ENCODE measurements at places on chromosomes 11 and 22. TPM values are rescaled to one million over a fixed set of nuclear protein-coding genes. Genes with fewer than 3 reads are reported as not detected.

DNA sequence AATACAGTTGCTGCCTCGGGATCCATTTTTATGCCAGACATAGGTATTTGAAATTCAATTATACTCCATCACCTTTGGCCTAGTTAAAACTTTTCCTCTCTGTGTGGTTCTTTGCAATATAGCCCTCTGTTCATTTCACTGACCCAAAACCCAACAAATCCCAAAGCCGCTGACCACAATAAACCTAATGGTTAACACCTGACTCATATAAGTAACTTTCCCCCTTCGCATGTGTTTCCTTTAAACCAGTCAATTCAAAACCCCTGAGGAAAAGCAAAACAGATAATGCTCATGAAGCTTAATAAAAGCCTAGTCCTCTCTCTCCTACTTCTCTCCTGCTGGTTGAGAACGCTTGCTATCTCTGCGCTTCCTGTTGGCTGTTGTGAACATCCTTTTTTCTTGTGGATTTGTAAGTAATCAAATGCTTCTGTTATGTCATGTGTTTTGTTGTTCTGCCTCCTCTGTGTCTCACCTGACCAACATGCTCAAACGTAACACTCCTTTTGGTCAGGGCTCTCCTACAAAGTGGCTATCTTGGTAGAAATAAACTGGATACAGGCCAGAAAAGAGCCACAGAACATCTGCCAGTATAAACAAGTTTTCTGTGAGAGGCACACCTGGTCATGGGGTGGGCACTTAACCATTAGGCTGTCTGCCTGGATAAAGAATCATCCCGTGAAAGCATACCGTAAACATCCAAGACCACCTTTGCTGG, 652.6 kb downstream of the METTL15 start:
- no peak for DNase-seq

DNA sequence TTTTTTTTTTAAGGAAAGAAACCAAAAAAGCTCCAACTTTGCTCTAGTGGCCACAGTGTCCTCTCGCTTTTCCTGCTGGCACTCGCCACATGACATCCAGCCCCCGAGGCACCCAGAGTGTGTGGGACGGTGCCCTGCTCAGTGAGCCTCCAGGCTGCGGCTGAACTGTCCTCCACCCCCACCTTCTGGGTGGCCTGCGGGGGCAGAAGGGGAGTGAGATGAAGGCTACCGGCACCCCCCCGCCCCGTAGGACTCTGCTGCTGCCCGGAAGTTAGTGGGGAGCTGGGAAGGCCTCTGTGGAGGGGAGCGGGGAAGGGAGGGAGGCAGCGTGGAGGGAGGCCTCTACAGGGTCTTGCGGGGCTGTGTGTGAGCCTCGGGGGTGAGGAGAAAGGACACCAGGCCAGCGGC, 264.4 kb downstream of the CTTN start:
- DNase-seq: peak; percentile 43

Gene SLC22A6
- total RNA-seq: not detected

Gene RIMBP3C
- 0.22 TPM for total RNA-seq

DNA sequence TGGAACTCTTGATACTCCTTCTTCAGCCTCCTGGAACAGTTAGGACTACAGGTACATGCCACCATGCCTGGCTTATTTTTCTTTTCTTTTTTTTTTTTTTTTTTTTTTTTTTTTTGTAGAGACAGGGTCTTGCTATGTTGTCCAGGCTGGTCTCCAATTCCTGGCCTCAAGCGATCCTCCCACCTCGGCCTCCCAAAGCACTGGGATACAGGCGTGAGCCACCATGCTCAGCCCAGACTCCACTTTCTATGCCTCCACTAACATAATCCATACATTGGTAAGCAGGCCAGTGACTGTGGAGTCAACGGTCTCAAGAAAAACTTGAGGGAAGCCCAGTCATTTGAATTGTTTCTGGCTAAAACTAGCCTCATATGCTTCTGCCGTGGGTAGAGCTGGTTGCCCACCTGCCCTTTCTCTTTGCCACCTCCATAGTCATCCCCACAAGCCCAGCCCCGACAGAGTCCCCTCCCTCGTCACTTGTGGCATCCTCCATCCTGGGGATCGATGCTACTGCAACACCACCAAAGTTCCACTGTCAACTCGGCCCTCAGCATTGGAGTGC, 2.4 kb downstream of the SCN2B start:
- DNase-seq: no peak

Gene UBASH3B
- 8.0 TPM for total RNA-seq

- no peak for DNase-seq
Measured at GRCh38 chr11:112057170-112057569, 16.6 kb downstream of the PIH1D2 start.

DNA sequence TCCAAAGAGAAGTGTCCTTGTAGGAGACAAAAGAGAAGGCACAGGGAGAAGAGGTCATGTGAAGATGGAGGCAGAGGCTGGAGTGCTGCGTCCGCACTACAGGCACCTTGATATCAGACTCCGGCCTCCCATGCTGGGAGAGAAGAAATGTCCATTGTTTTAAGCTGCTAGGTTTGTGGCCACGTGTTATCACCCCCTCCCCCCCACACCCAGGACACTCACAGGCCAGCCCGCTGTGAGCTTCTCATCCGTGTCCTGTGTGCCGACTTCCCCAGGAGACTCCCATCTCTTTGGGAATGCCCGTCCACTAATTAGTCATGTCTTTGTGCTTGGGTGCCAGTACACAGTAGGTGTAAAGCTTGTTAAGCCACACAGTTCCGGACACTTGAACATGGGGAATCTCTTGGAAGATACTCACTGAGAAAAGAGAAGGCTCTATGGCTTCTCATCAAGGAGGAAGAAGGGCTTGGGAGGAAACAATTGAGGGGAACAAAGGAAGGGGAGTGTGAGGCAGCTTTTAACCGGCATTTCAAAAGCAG, 1234.7 kb downstream of the TBC1D22A start:
- DNase-seq: no peak

GRCh38 chr11:36390963-36391471, 94.9 kb downstream of the PRR5L start:
- DNase-seq: no peak

GRCh38 chr22:49212002-49212401, 615.7 kb downstream of the BRD1 start:
- peak; percentile 6 for DNase-seq

DNA sequence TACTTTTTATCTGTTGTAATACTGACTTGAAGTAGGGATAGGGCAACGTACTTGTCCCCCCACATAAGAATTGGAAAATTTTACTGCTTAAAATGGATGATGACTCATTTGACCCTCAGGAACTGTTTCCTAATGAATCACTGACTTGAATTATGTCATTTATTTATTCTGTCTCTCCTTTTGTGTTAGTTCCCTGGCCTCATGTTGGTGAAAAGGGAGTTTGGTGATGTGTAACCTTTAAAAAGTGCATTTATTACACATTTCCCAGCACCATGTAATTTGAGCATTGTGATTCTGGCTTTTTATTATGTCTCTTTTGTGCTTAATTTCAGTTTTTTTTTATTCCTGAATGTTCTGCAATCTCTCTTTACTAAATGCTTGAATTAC, 20.3 kb upstream of the PGM2L1 start:
- no peak for DNase-seq

GRCh38 chr22:41833369-41834004, 582 bp downstream of the SREBF2 start:
- no peak for DNase-seq

DNA sequence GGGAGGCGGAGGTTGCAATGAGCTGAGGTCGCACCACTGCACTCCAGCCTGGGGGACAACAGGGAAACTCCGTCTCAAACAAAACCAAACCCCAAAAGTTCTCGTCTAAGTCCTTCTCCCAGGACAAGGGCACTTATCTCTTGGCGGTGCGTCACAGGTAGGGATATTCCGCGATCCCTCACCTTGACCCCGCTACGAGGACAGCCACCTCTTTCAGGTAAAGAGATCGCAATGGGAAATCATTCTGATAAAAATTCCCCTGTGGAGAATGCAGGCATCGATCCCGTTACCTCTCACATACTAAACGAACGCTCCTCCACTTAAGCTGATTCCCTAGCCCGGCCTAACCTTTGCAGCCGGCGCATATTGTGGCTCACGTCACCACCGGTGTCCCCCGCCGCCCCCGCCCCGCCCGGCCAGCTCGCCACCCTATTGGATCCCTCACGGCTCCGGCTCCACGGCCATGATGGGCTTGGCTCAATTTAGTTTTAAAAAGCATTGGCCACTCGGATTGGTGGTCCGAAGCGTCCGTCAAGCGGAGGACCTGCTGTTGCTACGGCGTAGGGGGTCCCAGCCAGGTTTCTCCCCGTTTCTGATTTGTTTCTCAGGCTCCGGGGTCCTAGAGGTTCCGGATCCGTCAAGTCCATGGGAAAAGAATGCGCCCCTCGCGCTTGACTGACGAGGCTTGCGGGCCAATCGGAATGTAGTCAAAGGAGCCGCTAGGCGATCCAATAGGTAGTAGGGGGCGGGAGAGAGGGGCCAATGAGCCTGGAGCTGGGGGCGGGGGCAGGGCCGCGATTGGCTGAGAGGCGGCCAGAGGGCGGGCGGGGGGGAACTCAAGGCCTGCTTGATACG, 439 bp upstream of the PPP6R3 start:
- peak; percentile 99 for DNase-seq

DNA sequence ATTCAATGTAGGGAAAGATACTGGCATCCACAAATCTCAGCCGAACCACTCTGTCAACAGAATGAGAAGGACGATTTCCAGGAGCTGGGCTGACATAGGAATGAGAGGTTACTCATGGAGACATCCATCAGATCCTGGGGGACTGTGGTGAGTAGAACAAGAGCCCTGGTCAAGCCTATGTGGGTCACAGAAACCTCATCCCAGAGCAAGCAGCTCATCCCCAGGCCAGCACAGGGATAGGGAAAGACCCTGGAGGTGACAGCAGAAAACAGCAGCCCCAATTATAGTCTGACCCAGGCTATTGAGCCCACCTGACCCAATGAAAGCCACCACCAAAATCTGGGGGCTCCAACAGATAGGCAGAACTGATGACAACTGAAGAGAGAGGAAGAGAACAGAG, 128.0 kb upstream of the SERPIND1 start:
- peak; percentile 5 for DNase-seq

Gene LYVE1
- total RNA-seq: not detected

- DNase-seq: no peak
Measured at GRCh38 chr11:10727146-10727851, 23.7 kb upstream of the CTR9 start.

Gene POTEH
- not detected for total RNA-seq

Gene UVRAG
- total RNA-seq: 15.0 TPM

GRCh38 chr11:30422447-30423278, 99.8 kb downstream of the ARL14EP start:
- no peak for DNase-seq
